ENCODE measurements at places on chromosomes 13 and 19.

DNA sequence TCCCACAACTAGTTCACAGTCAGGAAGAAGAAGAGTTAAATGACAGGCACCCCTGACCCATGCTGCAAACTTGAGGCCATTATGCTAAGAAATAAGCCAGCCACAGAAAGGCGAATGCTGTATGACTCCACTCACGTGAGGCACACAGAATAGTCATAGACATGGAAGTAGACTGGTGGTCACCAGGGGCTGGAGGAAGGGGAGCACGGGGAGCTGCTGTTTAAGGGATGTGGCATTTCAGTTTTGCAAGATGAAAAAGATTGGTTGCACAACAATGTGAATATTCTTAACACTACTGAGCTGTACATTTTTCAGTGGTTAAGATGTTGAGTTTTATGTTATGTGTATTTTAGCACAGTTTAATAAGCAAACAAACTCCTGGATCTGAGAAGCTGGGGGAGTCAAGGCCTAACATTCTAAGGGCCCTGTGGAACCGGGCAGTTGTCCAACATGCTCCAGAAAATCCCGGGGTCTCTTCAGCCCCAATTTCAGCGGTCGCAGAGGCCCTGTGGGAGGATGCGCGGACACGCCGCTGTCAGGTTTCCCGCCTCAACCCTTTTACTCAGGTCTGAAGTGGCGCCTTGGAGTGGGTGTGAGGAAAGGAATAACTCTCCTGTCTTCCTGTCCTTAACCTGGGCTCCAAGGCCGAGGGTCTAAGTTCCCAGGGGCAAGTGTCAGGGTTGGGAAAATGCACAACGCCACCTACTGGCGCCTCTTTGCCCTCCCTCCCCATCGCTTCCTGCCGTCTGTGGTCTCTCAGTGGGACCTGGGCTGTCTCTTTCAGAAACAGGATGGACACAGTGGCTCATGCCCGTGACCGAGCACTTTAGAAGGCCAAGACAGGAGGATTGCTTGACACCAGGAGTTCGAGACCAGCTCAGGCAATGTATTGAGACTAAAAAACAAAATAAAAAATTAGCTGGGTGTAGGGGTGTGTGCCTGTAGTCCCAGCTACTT lies 4.4 kb upstream of the TMEM272 start:
- no peak for DNase-seq

DNA sequence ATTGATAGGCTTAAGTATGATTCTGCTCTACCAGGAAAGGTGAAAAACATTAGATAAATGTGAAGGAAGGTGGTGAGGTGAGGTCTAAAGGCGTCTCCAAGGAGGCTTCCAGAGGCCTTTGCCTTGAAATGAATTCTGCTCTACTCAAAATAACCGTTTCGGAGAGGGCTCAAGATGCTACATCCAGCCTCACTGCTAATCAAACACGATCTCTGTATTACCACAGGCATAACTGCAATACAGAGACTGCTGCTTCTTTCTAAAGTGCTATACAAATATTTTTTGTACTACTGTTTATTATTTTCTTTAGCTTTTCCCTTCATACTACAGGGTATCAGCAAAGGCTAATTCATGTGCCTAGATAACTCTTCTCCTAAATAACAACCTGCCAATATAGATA lies 16.8 kb downstream of the MBNL2 start:
- DNase-seq, result no peak

DNA sequence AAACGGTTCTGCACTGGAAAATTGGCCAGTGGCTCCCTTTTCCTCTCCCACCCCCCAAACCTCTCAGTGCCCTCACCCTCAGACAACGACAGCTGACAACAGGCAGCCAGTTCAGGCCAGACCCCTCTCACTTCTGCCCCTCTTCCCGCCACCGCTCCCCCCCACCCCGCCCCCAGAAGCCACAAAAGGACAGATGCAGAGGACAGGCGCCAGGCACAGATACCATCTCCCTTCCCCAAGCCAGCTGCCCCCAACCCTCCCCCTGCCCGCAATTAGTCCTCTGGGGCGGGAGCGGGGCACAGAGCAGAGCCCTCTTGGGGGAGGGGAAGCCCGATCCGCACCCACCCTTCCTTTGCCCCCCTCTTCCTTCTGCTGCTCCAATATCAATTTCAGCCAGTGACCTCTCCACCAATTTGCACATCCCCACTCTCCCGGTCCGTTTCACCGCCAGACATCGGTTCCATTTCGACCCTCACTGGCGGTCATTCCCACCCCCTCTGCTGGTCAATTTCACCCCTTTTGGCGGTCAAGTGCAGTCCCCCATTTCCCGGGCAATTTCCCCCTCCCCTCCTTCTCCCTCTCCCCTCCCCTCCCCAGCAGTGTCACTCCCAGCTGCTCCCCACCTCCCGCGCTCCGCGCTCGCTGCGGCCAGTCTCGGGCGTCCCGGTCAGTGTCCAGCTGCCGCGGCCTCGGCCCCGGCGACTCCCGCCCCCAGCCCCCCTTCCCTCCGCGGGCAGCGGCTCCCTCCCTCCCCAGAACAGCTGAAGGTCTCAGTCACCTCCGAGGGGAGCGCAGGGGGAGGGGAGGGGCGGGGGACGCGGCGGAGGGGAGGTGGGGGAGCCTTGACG lies at the start of gene SHD:
Gene SHD, plus strand, starts transcription at position 848 of the 848 bp plus-strand sequence. CDS start 798 bp downstream, outside the sequence.
- no peak for DNase-seq

- no peak for DNase-seq
These were observed 22.7 kb upstream of the TMEM255B start for GRCh38 chr13:113736258-113736731.

GRCh38 chr19:56690670-56691069 lies 19.1 kb upstream of the ZNF835 start:
- no peak for DNase-seq

DNA sequence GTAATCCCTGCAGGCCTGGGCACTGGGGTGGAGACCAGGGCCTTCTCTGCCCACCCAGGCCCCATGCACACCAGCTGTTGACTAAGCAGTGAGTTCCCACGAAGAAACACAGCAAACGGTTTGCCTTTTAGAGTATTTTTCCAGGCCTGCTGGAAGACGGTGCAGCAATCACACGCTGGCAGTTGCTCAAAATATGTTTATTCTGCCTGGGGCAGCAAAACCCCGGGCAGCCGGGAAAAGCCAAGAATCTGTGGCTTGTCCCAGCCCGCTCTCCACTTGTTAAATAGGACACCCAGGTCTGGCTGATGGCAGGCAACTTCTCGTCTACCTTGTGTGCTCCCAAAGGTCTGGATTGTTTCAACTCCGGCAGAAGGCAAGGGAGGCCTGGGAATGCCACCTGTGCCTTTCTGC lies 40.8 kb downstream of the GGACT start:
- DNase-seq, result no peak

DNA sequence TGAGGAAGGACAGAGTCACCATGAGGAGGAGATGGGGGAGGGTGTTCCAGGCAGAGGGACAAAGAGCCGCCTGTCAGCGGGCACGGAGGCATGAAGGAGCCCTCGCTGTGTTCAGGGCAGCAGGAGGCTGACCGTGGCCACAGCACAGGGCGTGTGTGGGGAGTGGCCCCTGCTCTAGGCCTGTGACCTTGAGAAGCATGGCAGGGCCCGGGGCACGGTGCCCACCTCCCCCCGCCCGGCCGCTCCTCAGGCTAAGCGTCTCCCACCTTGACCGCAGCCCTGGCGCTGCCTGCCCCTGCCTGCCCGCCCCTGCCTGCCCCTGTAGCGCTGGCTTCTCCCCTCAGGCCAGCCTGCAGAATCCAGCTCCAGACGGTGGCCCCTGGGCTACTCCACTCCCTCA lies 11.6 kb downstream of the MAP2K2 start:
- DNase-seq, result no peak

- DNase-seq, result no peak
These were observed 242.8 kb downstream of the B3GLCT start for GRCh38 chr13:31442571-31442970.

DNA sequence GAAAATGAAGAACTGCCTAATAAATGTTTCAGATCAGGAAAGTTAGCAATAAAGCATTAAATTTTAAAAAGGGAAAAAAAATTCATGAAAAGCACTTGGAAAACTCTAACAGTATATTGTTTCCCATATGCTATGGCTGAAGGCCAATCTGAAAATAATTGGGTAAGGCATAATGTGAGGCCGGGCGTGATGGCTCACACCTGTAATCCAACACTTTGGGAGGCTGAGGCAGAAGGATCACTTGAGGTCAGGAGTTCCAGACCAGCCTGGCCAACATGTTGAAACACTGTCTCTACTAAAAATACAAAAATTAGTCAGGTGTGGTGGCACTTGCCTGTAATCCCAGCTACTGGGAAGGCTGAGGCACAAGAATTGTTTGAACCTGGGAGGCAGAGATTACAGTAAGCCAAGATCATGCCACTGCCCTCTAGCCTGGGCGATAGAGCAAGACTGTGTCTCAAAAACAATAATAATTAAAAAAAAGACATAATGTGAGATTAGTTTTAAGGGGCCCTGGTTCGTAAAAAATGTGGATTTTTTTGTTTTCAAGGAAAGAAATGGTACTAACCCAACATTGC lies 15.2 kb downstream of the INTS6 start:
- DNase-seq, result no peak

DNA sequence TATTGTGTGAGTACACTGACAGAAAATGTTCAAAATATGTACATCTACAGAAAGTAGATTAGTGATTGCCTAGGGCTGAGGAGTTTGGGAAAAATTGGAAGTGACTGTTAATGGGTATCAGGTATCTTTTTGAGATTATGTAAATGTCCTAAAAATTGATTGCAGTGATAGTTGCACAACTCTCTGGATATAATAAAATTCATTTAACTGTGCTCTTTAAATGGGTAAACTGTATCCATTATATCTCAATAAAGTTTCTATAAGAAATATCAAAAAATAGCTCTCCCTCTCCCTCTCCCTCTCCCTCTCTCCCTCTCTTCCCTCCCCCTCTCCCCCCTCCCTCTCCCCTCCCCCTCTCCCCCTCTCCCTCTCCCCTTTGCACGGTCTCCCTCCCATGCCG lies 9.4 kb upstream of the ZNF227 start:
- no peak for DNase-seq

- DNase-seq, result no peak
These were observed 9.3 kb downstream of the CD177 start for GRCh38 chr19:43362745-43363144.

DNA sequence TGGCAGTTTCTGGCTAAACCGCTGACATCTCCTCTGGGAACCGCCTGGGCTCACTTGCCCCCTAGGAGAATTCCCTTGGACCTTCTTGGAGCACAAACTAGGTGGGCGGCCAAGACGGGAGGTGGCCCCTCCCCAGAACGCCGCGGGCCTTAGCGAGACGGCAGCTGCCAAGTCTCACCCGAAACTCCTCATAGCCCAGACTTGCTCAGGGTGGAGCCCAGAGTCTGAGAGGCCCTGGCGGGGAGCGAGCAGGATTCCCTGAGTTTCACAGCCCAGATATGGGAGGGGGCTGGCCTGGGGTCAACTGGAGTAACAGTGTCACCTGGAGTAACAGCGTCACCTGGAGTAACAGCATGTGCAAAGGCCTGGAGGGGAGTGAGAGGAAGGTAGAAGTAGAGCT lies 10.1 kb downstream of the TINCR start:
- DNase-seq, result no peak

DNA sequence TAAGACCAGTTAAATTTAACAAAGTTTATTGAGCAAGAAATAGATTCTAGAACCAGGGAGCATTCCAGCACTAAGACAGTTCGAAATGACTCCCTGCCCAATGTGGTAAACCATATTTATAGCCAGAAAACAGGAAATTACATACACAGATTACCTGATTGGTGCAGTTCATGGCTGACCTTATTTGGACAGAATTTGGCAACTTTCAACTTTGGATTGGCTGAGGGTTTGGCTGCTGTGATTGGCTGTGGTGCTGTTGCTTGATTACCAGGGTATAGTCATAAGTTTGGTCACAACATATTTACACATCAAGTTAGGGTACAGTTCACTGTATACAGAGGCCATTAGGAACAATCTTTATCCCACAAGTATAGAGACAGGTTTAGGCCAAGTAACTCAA lies 984.8 kb upstream of the MIR17HG start:
- no peak for DNase-seq

- no peak for DNase-seq
These were observed 9.2 kb downstream of the PAN3 start for GRCh38 chr13:28147495-28147894.

DNA sequence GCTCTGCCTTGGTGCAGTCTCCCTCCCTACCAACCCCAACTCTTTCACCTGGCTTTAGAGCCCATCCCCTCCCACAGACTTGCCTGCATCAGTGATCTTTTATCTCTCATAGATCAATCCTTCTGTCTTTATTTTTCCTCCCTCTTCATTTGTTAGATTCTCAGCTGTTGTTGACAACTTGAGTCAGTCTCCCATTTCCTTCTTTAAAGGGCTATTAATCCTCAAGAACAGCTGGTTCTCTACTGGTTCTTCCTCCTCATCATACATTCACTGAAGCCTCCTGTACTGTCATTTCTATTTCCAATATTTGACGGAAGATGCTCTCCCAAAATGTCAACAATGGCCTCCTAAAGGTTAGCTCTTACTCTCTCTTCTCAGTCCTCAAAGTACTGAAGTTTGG lies 408.2 kb downstream of the TBC1D4 start:
- DNase-seq, result no peak

DNA sequence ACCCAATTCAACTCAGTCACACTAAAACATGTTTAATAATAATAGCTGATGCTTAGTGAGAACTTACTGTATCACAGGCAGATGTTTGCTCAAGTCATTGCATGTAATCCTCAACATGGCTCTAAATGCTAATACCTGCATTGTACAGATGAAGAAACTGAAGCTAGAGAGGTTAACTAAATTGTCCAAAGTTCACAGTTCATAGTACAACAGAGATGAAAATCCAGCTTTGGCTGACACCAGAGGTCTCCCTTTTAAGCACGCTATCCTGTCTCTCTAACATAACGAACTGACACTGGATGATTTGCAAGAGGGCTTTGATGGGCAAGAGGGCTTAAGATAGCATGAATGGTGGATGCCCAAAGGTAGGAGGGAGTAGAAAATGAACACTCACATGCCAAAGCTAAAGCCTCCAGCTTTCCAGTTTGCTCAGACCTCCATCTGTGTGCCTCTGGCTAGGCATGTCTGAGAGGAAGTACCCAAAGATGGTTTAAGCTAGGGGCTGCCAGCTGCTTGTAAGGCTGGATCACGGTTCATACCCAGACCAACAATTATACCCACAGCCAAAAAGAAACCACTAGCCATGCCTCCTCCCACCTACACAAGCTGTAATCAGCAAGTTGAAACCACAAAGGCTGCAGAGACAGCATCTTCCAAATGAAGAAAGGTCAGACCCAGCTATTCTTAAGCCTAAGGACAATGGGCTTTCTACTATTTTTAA lies 196.9 kb upstream of the UBL3 start:
- no peak for DNase-seq

DNA sequence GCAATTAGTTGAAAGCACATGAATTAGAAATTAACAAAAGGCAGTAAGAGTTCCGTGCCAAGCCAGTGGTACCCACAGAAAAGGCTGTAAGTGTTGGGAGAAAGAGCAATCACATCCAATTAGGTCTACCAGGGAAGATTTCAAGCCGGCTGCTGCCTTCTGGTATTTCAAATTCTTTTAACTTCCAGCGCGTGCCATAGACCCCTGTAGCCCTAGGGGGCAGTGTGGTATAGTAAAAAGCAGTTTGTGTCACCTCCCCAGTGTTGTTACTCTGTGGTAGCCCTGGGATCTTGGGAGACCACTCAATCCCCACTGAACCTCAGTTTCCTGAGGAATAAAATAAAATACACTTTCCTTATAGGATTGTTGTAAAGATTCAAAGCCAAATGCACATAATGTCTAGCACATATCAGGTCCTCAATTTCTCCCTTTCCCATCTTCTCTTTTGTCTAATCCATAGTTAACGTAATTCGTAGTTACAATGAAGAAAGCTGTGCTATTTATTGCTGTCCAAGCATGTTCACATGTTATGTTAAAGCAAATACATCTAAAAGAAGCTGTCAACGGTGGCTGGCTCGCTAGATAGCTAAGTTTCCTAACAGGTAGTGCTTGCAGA lies 230.2 kb downstream of the TDRD3 start:
- DNase-seq, result no peak

Measured in GOT3 (cell line).